ENCODE measurements at places on chromosomes 7 and 10.

GRCh38 chr7:133629701-133630100 is 376.8 kb downstream of the EXOC4 start:
- DNase-seq, result no peak

- DNase-seq, result peak; percentile 79
Observed at GRCh38 chr10:101050208-101051069, 11.3 kb upstream of the KAZALD1 start.

DNA sequence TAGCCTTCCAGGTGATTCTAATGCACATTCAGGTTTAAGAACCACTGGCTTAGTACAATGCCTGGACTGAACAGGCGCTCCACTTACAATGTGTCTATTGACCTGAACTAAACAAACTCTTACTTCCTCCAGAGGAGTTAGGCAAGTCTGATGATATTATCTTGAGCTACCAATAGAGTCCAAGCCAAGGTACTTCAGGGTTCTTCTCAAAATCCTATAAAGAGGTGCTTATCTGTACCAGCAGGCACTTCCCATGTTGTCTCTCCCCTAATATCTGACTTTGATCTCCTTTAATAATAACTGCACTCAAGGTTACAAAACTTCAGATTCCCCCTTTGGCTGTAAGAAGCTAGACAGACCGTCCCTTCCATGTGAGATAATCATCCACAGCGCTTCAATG is 157.0 kb upstream of the SVIL start:
- DNase-seq, result no peak

DNA sequence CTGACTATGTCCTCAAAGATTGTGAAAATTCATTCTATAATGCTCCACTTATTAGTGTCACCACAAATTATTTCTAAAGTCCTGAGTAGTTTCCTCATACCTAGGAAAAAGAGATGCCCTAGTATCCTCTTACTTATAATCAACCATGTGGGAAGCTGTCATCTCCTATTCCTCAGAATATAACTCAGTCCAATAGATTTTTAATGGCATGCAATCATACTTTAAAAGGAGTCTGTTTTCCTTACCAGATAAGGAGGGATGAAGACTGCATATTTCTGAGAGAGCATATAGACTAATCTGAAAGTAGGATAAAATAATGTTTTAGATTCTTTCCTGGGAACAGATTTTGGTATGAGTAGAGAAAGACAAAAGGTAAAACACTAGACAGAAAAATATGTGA is 727.7 kb upstream of the GRM3 start:
- DNase-seq, result no peak

- no peak for DNase-seq
Observed at GRCh38 chr10:124151466-124152095, 58.2 kb upstream of the CHST15 start.

- no peak for DNase-seq
Observed at GRCh38 chr10:14179251-14179650, 151.5 kb downstream of the FRMD4A start.

GRCh38 chr7:35253460-35253709 is 515 bp downstream of the TBX20 start:
- no peak for DNase-seq

GRCh38 chr7:70056363-70056762 is 458.1 kb downstream of the AUTS2 start:
- no peak for DNase-seq

- DNase-seq, result no peak
Observed at GRCh38 chr10:128811511-128811910, 655.5 kb upstream of the MGMT start.

DNA sequence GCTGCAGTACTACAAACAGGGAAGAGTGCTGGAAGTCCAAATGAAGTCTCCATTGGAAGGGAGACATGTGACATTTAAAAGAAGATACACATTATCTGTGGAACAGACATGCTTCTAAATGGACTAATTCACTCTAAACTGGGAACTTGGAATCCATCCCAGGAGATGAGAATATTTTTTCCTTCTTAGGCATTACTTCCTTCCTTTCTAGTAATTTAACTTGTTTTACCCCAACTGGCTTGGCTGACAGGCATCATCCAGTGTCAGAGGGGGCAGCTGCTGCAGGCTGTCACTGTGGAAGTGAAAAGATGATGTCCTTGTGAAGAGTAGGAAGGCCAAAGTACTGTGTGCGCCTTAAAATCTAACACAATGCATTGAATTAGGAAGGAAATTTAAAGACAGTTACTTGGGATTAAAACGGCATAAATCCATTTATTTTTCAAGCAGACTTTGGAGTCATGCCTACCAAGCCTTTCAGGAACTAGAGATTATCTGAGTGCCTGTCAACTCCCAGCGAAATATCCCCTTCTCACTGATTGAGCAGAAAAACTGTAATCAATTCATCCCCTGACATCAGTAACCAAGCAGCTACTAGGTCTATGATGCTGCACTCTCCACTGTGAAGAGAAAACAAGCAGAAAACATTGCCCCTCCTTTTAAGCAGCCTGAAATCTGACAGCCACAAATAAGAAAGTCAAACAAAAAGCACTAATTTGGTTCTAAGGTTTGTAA is 161.2 kb downstream of the DGKI start:
- DNase-seq, result no peak

DNA sequence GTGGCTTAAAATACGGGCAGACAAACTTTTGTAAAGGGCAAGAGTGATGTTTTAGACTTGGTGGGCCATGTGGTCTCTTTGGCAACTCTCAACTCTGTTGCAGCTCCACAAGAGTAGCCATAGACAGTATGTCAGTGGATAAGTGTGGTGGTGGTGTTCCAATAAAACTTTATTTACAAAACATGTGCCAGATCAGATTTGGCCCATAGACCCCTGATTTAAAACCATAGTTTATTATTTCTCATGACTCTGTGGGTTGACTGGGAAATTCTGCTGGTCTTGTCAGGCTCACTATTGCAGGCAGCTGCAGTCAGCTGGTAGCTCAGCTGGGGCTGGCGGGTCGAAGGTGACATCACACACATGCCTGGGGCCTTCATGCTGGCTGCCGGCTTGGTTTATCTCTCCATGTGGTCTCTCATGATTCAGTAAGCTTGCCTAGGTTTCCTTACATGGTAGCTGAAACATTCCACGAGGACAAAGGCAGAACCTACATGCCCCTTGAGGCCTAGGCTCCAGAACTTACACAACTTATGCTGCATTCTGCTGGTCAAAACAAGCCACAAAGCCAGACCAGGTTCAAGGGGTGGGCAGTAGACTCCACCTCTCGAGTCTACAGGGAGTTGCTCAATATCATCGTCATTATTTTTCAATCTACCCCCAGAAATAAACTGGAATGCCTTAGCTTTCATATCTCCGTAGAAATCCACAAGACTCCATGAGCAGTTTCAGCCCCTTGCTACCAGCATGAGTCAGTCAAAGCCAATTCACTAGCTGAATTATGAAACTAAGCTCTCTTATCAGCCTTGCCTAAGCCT is 245.7 kb downstream of the WDR11 start:
- no peak for DNase-seq

GRCh38 chr10:61047788-61048560 is 104.0 kb upstream of the RHOBTB1 start:
- no peak for DNase-seq

DNA sequence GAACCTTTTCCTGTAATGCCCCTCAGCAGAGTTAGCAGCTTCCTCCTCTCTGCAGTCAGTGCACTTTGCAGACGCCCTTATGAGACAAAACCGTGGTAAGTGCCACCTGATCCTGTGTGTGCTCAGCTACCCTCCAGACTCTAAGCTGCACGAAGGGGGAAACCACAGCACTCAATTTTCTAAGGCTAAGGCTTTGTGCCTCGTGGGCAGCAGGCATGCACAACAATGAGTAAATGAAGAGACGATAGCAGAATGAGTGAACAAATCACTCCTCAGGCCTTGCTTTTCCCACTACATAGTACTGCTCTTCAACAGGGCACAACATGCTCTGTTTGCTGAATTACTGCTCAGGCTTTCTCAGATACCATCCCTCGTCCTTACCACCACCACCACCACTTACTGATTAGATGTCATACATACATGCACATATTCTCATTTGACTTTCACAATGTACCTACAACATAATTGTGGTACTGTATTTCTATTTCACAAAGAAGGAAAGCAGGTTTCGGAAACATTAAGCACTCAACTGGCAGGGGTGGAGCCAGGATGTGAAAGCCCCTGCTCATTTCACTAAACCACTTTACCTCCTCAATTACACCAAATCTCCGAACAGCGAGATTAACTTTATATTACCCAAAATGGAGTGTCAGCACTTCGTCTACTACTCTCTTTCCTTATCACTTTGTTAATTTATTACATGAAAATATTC is 85.4 kb downstream of the ICA1 start:
- DNase-seq, result no peak

DNA sequence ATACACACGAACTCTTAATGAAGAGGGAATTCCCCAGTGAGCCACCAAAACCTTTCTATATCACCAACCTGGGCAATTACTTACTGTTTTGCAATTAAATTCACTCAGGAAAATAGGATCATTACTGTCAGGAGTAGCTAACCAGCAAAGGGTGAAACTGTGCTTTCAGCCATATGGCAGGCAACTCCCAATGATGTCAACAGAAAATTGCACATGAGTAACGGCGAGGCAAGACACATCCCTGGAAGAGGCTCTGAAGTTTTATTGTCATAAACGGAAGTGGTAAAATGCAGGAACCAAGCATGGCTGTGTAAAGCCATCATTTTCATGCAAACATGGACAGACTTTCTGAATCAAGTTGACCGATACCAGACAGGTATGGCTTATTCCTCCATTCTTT is 548.9 kb upstream of the AUTS2 start:
- no peak for DNase-seq

GRCh38 chr7:18831943-18832342 is 285.5 kb downstream of the TWIST1 start:
- no peak for DNase-seq

GRCh38 chr10:25786161-25786560 is 147.9 kb upstream of the MYO3A start:
- no peak for DNase-seq

GRCh38 chr10:3785851-3786271 is 852 bp upstream of the KLF6 start:
- no peak for DNase-seq

DNA sequence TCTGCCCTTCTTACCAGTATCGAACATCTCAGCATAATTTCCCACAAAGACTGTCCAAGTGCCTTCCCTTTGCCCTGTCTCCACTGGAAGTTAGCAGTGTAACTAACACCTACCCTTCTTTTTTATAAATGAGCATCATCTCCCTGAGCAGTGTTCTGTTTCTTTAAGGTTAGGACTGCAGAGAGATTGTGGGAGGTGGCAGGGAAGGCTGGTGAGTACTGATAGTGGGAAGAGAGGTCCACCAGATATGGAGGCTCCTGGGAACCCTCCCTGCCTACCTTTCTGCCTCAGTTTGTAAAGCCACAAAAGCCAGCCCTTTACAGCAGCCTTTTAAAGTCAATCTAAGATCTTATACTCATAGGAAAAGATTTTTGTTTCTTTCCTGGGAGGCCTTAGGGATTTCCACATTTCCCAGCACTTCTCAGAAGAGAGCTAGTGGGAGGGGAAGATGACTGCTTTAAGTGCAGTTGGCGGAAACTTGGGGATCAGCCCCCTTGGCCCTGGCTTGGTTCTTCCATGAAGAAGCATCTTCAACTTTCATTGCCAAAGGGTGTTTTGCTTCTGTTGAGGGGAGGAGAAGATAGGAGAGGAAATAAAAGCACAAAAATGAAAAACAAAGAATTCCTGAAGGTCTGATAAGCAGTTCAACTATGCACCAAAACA is 36.6 kb upstream of the CALD1 start:
- DNase-seq, result no peak

DNA sequence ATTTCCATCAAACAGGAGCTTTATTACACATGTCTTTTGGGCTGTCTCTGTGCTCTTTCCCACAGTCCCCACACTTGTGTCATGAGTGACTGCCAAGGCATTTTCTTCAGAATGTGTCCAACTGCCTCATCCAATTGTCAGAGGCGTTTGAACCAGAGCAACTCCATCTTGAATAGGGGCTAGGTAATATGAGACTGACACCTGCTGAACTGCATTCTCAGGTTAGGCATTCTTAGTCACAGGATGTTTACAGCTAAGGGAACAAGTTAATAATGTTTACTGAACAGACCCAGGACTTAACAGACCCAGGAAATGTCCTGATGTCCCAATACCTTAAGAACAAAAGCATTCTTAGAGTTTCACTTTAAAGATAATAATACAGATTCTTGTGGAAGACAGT is 595.5 kb downstream of the REEP3 start:
- no peak for DNase-seq

GRCh38 chr10:11397980-11398580 is 213.4 kb downstream of the USP6NL start:
- no peak for DNase-seq

- no peak for DNase-seq
Observed at GRCh38 chr7:64990216-64990615, 620 bp downstream of the ZNF117 start.

DNA sequence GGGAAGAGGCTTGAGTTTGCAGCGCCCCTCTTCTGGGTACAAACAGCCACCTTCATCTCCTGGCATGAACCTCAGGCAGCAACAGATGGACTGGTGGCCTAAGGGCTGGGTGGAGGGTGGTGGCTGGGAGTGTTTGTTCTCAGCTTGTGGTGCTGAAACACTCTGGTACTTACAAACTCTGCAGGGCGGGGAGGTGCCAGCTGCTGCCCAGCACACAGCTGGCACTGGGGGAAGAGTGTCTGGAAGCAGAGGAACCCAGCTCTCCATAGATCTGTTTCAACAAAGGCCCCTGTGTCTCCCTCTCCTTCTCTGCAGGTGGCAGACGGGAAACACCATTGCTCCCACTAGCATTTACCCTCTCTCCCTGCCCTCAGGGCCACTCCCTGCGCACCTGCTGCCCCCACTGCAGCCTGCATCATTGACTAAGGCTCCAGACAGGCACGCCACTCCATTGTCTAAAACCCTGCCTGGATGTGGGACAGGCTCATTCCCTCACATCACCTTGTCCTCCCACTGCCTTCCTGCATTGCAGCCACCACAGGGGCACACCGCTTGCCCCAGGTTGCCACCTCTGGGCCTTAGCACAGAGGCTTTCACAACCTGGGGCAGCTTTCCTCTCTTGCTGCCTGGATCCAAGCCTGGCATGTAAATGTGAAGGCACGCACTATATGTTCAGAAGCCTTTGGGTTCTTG is 6.5 kb downstream of the ARHGAP22 start:
- no peak for DNase-seq

- no peak for DNase-seq
Observed at GRCh38 chr10:46545861-46546590, 10.4 kb downstream of the GPRIN2 start.

DNA sequence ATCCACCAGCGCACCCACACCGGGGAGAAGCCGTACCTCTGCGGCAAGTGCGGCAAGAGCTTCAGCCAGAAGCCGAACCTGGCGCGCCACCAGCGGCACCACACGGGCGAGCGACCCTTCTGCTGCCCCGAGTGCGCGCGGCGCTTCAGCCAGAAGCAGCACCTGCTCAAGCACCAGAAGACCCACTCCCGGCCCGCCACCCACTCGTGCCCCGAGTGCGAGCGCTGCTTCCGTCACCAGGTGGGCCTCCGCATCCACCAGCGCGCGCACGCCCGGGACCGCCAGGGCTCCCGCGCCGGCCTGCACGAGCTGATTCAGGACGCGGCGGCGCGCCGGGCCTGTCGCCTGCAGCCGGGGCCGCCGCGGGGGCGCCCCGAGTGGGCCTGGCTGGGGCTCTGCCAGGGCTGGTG is 17.7 kb downstream of the ZNF775 start:
- DNase-seq, result no peak

- DNase-seq, result no peak
Observed at GRCh38 chr7:95646350-95646749, 50.0 kb upstream of the PDK4 start.

- DNase-seq, result no peak
Observed at GRCh38 chr10:13712837-13713581, 126.2 kb downstream of the PRPF18 start.
